ENCODE measurements at places on chromosomes 1 and 21.

- no peak for DNase-seq
Measured at GRCh38 chr1:185281245-185281644, 35.8 kb downstream of the IVNS1ABP start.

DNA sequence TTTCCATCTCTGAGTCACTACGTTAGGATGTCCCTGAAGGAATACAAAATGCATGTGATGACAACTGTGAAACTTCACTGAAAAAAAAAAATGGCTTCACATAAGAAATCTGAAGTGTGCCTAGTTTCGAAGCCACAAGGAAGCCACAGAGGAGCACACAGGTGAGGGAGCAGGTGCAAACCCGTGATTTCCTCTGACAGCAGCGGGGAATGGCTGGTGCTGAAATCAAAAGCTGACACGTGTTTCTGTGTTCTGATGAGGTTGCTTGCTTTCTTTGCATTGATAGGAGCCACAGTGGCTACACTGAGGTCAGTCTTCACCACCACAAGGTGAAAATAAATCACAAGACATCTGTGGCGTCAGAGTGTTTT is 105.7 kb upstream of the TLR5 start:
- no peak for DNase-seq

- no peak for DNase-seq
Measured at GRCh38 chr1:97864615-97865014, 56.2 kb downstream of the DPYD start.

DNA sequence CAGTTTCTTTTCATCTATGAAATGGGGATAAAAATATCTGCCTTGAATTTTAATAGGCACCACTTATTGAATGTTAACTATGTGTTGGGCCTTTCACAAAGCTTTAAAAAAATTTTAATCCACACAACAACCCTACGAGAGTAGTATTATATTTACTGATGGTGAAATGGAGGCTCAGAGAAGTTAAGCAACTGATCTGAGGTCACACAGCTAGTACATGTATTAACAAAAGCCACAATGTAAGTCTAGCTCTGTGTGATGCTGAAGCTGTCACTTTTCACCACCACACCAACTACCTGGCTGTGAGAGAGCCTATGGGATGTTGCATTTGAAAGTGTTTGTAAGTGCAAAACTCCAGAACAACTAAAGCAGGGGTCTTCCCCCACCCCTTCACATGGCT is 44.1 kb downstream of the LRRN2 start:
- no peak for DNase-seq

DNA sequence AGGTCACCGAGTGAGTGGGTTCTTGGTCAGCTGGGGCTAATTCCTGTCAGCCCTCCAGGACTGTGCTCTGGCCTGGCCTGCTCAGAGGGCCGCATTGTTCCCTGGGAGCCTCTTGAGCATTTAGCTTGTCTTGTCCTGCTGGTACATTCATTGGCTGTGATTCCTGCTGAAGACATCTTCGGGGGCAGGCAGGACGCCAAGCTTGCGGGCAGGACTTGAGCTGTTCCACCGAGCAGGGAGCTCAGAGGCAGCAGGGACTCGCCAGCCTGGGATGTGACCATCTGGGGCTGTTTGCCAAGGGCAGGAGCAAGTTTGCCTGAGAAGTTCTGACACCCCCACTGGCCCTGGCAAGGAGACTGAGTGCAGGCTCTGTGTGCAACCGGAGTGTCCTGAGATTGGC is 7.0 kb upstream of the SLC26A9 start:
- DNase-seq, result no peak

GRCh38 chr1:28340221-28340974 is 11.6 kb downstream of the MED18 start:
- no peak for DNase-seq

GRCh38 chr1:244662599-244662998 is 9.7 kb downstream of the DESI2 start:
- DNase-seq, result no peak

DNA sequence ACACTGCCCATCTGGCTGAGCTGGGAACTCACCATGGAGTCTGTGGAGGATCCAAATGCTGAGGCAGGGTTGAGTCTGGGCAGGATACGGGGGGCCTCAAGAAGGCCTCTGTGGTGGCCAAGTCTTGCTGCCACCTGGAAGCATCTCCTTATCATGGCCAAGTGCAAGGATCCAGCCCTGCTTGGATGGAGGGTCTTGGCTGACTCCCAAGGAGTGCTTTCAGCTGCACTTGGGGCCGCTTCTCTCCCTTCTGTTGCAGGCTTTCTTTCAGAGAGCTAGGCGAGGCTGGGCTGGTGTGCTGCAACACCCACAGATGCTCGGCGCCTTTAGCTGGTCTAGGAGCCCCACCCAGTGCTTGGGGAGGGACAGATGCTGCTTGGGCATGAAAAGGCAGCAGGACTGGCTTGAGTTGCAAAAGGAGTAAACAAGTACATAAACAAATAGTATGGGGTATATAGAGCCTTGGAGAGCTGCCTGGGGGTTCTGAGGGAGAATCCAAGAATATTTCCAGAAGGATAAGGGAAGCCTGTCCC is at the start of gene THEM5:
Gene THEM5, minus strand, starts transcription at position 302 of the 533 bp plus-strand sequence. Its CDS starts 147 bp downstream, at position 155.
- no peak for DNase-seq

Measured in NCI-H1694 (cell line).